Stimulated activated CD4-positive, alpha-beta T cell treated with anti-CD3 and anti-CD28 coated beads, Interleukin-4, amount 100 ng/mL, for 1 hour (primary cell): ENCODE measurements at places on chromosomes 3 and 15.

- DNase-seq = no peak
Measured at GRCh38 chr3:8972639-8973038, 9.4 kb upstream of the RAD18 start.

- no peak for DNase-seq
Measured at GRCh38 chr3:72595927-72596610, 252.2 kb downstream of the SHQ1 start.

- no peak for DNase-seq
Measured at GRCh38 chr15:62994975-62995681, 47.4 kb upstream of the TPM1 start.

DNA sequence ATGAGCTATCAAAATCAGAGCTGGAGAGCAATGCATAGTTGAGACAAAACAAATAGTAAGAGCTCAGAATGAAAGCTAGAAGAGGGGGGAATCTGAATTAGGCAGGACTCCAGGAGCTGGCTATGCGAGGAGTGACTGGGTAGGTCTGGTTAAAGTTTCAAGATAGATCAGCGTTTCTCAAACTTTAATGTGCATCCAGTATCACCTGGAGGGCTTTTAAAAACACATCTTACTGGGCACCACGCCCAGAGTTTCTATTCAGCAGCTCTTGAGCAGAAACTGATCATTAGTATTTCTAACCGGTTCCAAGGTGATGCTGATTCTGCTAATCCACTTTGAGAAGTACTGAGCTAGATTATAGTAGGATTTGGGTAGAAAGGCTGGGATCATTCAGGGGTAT, 96.2 kb upstream of the ACP3 start:
- DNase-seq = no peak

- peak; percentile 71 for DNase-seq
Measured at GRCh38 chr15:52208306-52208946, 17.2 kb upstream of the GNB5 start.

DNA sequence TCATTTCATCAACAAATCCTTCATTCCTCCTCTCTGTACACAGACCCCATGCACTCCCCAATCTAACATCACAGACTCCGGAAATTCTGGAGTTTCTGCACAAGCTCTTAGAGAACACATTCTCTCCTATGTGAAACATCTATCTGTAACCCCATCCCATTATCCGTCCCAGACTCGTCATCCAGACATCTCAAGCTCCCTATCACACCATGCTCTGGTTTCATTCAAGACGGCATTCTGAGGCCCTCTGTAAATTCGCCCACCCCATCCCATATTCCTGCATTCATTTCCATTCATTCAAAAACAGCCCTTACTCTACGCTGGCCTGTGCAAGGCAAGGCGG, 575 bp downstream of the LEO1 start:
- DNase-seq = no peak

DNA sequence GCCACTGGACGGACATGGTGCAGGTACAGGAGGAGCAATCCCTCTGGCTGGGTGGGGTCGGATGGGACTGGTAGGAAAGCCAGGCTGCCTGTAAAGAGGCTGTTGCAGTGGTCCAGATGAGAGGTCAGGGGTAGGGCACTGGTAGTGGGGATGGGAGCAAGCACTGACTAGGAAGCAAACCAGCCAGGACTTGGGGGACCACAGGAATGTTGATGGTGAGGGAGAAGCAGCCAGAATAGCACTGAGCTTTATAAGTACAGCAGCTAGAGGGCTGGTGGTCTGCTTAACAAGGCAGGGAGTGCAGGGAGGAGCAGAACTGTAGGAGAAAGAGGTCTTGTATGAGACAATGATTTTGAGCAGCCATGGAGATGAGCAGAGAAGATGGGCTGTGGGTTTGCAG, 38.7 kb upstream of the PTPN23 start:
- DNase-seq = no peak

GRCh38 chr15:85710340-85710842, 84.3 kb downstream of the KLHL25 start:
- DNase-seq = peak; percentile 16

- no peak for DNase-seq
Measured at GRCh38 chr3:172213200-172213599, 173.8 kb downstream of the FNDC3B start.

DNA sequence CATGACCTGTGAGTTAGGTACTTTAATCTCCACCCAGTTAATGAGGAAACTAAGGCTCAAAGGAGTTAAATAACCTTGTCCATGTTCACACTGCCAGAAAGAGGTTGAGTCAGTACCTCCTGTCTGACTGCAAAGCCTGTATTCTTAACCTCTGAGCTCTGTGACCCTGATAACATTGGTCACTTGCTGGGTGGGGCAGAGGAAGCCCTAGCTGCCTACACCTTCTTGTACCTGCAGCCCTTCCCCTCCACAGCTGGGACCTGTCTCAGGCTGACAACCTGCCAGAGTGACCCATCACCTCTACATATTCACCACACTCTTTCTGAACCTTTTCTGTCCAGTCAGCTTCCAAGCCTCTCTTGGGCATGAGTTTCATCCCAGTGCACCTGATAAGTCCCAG, 106.1 kb upstream of the HES1 start:
- no peak for DNase-seq

DNA sequence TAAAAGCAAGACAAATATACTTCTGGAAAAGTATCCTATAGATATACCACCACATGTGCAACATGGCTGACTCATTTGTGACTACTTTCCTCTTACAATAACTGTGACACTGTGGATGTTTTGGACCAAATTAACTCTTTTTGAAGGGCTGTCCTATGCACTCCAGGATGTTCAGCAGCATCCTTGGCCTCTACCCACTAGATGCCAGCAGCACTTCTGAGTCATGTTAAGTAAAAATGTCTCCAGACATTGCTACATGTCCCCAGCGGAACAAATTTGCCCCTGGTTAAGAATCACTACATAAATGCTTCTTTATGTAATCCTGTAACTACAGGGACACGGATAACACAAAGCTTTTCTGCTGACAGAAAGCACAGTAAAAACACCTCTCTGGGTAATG, 32.0 kb downstream of the RUVBL1 start:
- no peak for DNase-seq

GRCh38 chr15:74815961-74816360, 3.3 kb downstream of the LMAN1L start:
- no peak for DNase-seq

DNA sequence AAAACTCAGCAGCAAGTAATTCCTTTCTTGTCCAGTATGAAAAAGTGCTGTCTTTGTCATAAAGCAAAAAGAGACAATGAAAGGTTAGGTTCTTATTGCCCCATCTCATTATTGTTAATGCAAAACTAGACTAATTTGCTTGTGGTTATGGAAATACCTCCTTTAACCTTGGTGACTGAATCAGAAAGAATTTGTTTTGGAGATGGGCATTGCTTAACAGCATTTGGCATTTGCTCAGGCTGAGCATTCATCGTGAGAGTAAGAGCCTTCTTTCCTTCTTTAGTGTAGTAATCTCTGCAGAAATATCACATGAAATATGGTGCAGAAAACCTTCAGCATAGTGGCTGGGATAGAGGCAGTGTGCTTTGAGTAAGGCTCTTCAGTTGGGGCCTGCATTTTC, 103.1 kb downstream of the CNTN6 start:
- no peak for DNase-seq

DNA sequence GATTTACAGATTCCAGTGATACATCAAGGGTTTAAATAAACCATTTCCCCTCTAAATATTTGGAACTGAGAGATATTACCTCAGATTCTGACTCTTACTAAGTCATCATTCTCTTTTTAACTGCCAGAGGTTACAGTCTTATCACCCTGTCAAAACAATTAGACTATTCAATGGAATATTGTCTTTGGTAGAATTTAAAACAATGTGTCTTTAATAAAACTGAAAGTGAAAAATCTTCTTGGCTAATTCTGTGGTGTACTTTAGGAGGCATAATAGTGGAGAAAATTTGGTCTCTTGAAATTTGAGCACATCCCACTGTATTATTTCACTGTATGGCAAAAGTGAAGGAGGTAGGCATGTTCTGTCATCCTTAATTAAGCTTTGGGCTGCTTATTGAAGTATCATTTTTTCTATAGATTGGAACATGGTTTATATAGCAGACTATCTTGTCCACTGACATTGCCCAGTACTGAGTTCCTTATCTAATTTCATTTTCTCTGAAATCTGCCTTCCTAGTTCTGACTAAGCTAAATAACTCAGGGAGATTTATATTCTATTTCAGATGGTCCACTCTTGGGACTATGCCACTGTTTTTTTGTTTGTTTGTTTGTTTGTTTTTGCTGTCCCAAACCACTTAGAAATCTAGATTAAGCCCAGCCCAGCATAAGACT, 48.0 kb upstream of the UTS2B start:
- DNase-seq = no peak

- no peak for DNase-seq
Measured at GRCh38 chr15:67202991-67203390, 51.5 kb downstream of the AAGAB start.

DNA sequence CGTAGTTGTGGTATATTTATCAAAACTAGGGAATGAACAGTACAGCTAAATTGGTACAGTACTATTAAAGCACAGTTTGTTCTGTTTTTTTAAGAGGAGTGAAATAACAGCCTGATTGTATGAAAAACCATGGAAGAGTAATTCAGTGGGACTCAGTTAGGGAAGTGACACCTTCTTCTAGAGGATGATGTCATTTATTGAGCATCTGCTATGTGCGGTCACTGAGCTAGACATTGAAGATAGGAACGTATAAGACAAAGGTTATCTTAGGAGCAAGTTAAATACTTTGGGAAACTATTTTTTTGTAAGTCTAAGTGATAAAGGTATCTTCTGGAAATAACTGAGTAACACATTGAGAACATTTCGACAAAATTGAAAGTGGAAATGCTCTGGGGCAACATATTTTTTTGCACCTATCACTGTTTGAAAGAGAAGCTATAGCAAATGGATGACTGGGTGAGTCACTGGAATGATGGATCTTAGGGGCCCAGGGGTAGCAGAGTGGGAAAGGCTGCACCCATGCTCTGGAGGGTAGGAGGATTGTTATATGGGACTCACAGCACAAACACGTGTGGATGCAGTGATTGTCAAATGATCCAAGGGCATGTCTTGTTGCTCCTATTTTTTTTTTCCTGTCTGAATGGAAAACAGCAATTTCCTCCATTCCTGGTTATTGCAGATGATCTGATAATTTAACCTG, 43.0 kb downstream of the OXNAD1 start:
- DNase-seq = no peak

- no peak for DNase-seq
Measured at GRCh38 chr3:63911509-63911872, 692 bp downstream of the SCAANT1 start.

DNA sequence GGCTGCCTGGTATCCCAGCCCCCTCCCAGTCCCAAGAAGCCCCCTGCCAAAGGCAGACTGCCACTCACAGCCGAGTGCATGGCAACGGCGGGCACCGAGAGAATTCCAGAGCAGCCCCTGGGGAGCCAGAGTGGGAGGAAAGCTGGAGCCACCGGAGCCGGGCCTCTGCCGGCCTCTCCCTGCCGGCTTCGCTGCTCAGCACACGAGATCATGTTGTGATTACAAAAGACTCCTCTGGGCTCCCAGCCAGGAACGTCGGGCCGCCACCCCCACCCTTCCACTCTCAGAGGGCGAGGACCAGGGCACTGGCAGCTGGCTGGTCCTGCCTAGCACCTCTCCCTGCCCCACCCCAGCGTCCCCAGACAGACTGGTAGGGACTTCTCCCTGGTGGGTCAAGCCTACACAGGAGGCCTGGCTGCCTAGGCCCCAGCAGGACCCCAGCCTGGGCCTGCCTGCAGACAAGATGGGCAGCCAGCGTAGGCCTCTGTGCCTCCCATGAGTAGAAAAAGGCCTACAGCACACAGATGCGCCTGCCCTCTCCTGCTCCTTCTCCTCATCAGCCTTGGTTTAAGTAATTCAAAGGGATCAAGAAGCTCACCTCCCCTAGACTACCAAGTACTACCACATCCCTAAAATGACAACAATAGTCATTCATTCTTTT, at the start of gene CCDC9B:
CCDC9B (minus strand) TSS at position 200 of the 661 bp plus-strand sequence; CDS start at position 80, 120 bp downstream.
- DNase-seq = no peak

GRCh38 chr3:168051531-168052471, 43.9 kb downstream of the GOLIM4 start:
- DNase-seq = no peak

DNA sequence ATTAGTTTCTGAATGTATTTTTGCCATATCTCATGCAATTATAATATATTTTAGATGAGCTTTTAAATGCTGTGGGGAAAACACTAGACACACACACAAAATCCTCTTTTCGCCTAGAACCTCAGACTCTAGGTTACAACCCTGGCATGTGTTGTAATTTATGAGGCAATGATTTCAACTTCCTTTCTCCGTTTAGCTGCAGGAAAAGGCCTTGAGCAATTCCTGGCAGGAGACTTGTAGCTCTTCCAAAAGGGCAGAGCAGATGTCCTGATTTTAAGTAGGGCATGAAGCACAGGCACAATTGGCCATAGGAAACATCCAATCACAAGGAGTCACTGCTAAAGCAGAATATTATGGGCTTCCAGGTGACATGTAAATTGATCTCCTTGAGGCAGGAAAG, 82.0 kb downstream of the GPR156 start:
- no peak for DNase-seq

DNA sequence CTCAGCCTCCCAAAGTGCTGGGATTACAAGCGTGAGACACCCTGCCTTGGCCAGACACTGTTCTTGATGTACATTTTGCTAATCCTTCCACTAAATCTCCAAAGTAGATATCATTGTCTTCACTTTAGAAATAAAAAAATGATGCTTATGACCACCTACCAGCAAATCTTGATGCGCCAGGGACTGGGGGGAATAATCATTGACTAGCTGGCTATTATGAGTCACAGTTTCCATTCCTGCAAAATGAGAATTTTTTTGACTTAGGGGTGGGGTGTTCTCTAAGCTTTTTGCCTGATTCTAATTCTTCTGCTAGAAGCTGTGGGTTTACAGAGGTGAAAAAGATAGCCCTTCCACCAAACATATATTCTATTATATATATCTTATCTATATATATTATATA, 17.1 kb upstream of the RFC4 start:
- no peak for DNase-seq

DNA sequence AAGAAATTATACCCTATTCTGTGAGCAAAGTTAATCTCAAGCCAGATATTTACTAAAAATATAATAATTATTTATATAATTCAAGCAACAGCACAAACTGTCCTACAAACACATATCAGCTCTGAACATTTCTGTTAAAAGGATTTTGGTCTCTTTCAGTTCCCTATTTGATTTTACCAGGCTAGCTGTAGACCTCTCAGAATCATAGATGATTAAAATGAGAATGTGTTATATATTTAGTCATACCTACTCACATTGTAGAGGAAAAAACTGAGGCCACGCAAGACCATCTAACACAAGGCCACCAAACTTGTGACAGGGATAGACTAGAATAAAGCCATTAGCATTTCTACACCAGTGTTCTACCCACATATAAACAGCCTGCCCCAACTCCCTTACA, 28.5 kb downstream of the ACKR4 start:
- DNase-seq = no peak
